ENCODE measurements at places on chromosomes 4 and X. TPM values are rescaled to one million over a fixed set of nuclear protein-coding genes. Genes with fewer than 3 reads are reported as not detected.

DNA sequence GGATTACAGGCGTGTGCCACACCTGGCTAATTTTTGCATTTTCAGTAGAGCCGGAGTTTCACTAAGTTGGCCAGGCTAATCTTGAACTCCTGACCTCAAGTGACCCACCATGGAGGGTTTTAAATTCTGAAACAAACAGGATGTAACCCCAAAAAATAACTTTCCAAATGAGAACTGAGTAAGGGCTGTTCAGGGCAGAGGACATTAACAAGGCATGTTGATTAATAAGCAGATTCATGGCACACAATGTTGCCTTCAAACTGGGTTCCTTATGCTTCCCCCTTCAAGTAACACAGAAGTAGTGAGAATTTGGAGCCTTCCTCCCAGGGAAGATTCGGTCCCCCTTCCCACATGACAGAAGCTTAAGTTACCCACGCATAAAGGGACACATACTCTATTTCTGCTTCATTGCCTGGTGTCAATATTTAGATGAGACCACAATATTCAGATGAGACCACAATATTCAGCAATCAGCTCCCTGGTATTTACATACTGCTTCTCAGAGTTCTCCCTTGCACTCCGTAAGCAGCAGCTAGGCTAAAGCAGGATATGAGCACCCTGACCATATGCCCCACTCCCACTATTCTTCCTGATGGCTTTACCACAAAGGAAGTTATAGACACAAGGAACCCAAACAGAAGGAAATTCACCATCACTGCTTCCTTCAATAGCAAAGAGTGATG is 21.4 kb downstream of the GRSF1 start:
- DNase-seq, result no peak

SCFD2 gene
- total RNA-seq, result 12.3 TPM

- DNase-seq, result no peak
Observed at GRCh38 chrX:136585262-136585661, 53.2 kb downstream of the VGLL1 start.

- no peak for DNase-seq
Observed at GRCh38 chr4:140269369-140269768, 104.1 kb upstream of the SCOC start.

Data from fibroblast of lung (primary cell).